ENCODE measurements at places on chromosomes 1 and 21.

DNA sequence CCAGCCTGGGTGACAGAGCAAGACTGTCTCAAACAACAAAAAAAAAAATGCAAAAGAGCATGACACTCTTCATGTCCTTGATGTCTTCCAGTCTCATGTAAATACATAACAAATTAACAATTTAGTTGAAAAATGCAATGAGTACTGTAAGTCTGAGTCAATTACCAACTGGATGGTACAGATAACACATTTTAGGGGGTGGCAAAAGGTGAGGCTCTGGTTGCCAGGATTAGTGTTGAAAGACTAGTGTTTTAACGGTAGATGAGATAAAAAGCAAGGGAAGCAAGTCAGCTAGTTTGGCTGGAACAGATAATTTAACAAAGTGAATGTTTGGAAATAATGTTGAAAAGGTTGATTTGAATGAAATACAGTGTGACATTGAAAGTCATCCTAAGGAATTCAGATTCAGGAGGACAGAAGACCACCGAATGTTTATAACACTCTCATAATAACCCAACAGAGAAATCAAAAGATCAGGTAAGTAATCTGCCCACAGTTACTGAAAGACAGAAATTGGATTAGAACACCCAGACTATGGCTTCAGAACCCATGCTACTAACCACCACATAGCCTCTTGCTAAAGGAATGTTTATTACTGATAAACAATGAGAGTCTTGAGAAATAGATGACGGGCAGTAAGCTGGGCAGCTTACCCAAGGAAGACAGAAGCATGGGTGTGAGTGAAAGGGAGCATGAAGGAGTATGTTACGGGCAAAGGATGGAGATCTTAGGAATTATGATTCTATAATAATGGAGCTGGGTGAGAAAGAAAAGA is 312.4 kb downstream of the HMCN1 start:
- no peak for DNase-seq

GRCh38 chr1:93489756-93490155 is 41.8 kb downstream of the FNBP1L start:
- DNase-seq = no peak

- no peak for DNase-seq
These were observed 129.2 kb downstream of the DHRS3 start for GRCh38 chr1:12488666-12489354.

DNA sequence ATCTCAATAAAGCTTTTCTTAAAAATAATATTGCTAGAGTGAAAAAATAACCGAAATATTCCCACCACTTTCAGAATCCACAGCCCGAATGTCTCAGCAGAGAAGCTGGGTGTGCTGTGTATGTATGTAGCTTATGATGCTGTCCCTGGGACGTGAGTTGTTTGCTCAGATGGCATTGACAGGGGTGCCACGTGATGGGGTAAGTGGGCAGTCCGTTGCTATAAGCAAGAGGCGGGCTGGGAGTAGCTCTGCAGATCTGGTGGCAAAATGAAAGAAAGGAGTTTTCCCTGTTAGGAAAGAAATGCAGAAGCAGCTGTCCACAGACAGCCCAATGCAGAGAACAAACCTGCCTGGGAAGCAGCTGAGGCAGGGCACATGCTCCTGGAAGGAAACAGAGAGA is 3.8 kb upstream of the FAM20B start:
- DNase-seq = peak; percentile 77

DNA sequence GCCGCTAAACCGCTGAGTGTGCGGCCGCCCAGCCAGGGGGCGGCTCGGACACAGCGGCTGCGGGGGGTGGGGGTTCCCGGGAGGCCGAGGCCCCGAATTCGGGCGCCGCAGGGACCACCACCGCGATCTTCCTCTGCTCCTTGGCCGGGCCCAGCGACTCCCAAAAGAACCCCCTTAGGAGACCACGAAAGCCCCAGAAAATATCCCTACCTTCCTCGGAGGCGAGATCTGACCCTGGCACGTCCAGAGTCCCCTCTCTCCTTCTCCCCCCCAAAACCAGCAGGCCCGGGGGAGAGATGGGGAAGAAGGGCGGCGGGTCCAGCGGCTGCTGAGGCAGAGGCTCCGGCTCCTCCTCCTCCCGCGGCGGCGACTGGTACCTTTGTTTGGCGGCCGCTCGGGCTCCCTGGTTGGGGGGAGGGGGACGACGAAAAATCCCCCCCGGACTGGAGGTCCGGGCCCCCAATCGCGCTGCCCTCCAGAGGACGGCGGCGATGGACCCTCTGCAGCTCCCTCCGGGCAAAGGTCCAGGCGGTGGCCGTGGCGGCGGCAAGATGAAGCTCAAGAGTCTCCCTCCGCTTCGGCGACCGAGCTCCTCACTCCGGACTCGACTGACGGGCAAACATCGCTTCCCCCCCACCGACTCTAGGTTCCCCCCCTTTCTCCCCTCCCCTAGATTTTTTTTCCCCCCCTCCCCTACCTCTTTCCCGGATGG is at the start of gene ARID4B:
ARID4B (minus strand) TSS at position 621 of the 712 bp plus-strand sequence. CDS start 1,260 bp downstream, outside the sequence.
- no peak for DNase-seq

- no peak for DNase-seq
These were observed 112.9 kb downstream of the APP start for GRCh38 chr21:26057477-26058170.

DNA sequence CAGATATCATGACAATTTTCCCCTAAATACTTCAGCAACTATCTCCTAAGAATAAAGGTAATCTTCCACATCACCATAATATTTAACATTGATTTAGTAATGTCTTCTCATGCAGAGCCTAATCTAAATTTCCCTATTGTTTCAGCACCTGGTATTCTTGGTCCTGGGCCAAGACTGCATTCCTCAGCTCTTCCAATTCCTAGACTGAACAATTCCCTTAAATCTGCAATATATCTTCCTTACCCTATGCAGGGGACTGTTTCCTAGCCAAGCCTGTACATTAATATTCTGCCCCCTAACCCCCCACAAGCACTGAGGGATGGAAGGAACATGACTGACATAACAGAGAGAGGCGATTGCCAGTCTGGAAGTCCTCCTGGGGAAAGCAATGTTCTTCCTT is 28.7 kb upstream of the DISP1 start:
- DNase-seq = no peak

GRCh38 chr1:156895455-156895812 is 1.9 kb downstream of the PEAR1 start:
- no peak for DNase-seq

DNA sequence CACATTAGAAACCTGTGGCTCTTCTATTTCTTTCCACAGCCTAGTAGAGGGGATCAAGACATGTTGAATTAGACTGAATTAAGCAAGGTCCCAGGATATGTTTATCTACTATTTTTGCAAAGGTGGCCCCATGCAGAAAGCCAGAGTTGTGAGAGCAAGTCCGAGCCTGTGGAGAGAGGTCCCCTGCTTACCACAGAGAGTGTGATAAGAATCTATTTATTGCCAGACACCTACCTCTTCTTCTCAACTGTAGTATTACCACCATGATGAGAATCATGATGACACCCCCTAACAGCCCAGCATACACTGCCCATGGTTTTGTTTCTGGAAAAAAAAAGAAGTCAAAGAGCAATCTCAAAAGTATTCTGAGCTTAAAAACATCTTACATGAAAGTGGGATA is 23.0 kb downstream of the SLAMF1 start:
- no peak for DNase-seq

DNA sequence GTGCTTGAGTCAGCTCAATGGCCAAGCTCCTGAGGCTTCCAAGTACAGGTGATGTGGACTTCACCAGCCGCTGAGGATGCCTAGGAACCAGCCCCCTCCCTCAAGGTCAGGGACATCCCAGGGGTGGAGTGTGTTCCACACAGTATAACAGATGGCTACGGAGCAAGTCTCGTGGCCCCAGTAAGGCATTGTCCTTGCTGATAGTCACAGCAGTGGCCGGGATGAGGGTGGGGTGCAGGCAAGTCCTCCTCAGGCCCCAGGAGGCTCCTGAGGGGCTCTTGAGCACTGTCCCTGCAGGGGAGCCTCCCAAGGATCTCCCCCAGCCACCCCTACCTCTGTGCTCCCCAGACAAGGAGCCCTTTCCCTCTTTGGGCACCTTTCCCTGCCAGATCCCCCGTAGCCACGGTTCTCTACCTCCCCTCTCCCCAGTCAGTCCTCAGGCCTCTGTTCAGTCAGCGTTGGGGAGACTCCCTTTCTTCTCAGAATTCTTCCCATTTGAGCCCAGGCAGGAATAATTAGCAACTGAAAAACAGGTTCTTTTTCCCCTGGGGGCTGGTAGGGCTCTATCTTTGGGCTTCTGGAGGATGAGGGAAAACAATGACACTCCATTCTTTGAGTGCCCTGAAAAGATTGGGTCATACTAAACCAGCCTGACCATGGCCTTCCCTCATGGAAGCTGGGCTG is 7.1 kb upstream of the THEM5 start:
- DNase-seq = no peak

DNA sequence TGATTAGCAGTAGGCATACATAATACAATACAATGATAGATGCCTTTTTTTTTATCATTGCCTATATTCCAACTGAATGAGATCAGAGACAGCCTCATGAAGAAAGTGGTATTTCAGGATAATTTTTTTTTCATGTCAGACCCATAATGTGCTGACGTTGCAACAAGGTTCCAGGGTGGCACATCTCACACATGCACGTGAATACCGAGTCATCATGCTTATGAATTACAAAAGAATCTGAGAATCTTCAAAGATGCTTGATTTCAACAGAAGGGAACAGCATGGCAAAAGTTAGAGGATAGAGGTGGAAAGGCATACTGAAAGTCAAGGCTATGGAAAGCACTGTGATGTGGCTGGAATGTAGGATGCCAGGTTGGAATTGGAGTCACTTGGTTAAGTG is 5.0 kb upstream of the RNF11 start:
- DNase-seq = no peak

DNA sequence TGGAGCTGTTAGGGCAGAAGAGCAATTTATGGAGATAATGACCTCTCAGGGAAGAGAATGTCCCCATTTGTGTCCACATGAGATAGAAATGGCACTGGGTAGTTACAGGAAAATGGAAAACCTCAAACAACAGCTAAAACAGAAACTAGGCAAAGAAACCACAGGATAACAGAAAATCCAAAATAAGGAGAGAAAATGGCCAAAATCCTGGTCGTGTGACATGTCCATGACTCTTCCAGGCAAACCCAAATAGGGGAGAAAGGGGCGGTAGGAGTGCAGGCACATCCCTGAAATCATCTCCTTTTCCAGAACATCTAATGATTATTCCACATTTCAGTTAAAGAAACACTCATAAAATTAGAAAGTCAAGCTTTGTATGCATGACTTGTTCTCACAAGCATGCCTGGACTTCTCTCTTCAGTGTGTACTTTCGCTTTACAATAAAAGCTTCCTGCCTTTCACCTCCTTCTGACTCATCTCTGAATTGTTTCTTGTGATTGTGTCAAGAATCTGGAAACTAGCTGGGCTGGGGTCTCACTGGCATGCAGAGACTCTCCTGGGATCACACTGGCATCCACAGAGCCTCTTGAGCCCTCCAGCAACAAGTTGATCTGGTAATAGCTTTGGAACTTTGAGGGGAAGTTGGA is 171.4 kb upstream of the ZP4 start:
- no peak for DNase-seq

- DNase-seq = no peak
These were observed 52.1 kb downstream of the STYXL2 start for GRCh38 chr1:167145965-167146364.

DNA sequence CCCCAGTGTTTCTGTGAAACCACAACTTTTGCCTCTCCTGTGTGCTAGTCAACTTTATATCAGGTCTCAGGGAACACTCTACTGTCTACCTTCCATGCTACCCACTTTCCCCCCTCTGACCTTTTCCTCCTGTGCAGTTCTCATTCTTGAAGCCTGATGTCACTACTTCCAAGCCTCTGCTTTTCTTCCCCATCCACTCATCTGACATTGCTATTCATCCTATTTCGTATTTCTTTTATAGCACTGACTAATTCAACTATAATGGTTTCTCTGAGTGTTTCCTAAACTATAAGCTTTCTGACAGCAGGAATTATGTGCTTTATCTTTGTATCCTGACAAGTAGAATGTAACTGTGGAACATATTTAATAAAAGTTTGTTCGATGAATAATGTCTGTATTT is 18.2 kb upstream of the DPH5 start:
- DNase-seq = no peak

- no peak for DNase-seq
These were observed 18.0 kb downstream of the PRDM16 start for GRCh38 chr1:3087049-3087448.

DNA sequence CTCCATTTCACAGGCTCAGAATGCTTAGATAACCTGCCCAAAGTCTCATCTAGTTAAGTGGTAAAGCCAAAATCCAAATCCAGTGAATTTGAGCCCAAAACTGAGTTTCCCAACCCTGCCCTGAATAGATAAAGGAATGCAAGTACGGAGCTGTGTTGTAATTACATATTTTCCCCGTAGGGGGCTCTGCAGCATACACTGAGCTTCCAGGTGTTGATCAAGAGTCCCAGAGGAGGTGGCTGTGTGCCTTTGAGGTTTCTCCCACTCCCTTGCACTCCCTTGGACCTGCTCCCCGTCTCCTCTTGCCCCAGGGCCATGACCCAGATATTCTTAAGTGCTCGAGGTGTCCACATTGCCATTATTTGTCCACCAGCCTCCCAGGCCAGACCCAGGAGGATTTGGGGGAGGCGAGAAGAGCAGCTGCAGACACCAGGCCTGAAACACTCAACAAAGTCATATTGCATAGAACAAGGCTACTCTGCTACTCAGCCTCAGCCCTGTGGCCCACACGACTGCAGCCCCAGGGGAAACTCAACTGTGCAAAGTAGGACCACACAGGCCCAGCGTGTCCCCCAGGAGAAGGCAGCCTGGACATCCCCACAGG is 18.4 kb upstream of the LY9 start:
- DNase-seq = no peak

- DNase-seq = no peak
These were observed 13.3 kb downstream of the COL6A2 start for GRCh38 chr21:46111193-46111571.

DNA sequence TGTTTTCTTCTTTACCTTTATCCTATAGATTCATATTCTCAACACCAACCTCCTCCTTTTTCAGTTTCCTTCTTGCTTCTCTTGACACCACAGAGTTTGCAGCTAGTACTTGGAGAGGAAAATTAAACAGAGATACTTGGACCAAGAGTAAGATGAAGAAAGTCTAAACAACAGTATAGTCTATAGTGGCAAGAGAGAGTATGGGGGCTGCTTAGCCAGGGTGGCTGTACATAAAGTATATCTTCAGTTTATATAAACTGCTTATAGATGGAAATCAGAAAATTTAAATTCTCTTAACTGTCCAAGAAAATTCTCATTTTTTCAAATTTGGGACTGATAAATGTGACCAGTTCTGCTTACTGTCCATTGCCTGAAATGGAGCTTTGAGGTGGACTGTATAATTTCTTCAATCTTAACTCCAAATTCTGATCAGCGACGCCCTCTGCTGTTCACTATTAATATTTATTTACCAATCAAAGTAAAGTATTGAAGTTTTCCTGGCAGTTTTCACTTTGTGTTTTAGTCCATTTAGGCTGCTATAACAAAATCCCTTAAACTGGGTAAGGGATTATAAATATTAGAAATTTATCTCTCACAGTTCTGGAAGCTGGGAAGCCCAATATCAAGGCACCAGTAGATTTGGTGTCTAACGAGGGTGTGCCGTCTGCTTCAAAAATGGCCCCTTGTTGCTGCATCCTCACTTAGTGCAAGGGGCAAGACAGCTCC is 14.8 kb upstream of the METTL18 start:
- DNase-seq = no peak

- no peak for DNase-seq
These were observed 1065.8 kb upstream of the B3GALT2 start for GRCh38 chr1:194252199-194252598.
